ENCODE measurements at places on chromosomes 7 and 10.

DNA sequence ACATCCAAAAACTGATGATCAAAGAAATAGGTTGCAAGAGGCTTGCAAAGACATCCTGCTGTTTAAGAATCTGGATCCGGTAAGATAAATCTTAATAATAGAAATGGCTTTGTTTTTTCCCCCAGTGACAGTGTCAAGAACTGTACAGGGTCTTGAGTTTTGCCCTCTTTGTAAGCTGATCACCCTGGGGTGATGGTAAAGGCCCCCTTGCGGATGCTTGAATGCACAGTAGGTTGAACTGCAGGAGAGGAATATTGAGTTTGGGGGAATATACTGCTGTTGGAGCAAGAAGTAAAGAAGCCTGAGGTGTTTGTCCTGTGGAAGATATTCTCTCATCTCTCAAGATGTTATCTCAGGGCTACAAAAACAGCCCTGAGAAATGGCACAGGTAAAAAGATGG, 40.6 kb upstream of the HBP1 start:
- DNase-seq = no peak

DNA sequence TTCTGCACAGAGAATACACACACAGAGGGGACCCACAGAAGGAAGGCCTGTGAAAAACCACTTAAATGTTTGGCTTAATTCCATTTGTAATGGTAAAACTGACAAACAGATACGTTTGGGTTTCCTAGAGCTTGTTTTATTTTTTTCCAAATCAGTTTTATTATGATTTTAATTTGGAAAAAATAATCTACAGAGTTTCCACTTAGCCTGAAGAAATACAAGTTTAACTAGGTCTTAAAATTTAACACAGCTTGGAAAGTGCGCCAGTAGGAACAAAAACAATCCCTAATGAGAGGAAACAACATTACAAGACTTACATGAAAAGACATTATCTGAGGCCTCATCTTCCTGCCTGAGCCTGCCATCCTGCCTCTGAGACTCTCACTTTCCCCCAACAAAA, 58.5 kb upstream of the CARD11 start:
- no peak for DNase-seq

DNA sequence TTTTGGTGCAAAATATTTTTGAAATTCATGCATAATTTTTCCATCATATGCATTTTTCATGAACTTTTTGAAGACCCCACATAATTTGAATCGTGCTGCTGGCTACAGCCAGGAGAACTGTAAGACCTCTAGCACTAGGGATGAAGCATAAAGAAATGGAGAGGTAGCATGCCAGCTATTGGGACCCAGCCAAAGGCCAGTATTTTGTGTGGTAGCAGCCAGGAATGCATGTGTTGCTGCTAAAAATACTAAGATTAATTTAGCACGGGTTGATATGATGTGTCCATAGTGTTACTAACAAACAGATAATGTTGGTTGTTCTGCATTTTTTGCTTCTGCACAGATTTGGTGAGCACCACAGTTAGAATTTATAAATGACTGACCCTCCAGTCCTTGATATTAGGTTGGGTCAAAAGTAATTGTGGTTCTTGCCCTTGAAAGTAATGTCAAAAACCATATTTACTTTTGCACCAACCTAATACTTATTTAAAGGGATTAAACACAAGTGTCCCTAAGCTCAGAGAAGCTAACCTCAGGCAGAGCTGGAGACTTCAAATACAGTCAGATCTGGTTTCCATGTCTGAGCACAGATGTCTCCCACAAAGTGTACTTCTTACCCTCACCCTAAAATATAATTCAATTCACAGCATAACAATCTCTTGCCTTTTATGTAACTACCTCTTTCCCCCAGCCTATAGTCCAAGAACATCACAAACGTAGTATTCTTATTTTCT, 54.1 kb upstream of the NPSR1 start:
- no peak for DNase-seq

- no peak for DNase-seq
Observed at GRCh38 chr10:23291551-23292334, 52.9 kb downstream of the C10orf67 start.

DNA sequence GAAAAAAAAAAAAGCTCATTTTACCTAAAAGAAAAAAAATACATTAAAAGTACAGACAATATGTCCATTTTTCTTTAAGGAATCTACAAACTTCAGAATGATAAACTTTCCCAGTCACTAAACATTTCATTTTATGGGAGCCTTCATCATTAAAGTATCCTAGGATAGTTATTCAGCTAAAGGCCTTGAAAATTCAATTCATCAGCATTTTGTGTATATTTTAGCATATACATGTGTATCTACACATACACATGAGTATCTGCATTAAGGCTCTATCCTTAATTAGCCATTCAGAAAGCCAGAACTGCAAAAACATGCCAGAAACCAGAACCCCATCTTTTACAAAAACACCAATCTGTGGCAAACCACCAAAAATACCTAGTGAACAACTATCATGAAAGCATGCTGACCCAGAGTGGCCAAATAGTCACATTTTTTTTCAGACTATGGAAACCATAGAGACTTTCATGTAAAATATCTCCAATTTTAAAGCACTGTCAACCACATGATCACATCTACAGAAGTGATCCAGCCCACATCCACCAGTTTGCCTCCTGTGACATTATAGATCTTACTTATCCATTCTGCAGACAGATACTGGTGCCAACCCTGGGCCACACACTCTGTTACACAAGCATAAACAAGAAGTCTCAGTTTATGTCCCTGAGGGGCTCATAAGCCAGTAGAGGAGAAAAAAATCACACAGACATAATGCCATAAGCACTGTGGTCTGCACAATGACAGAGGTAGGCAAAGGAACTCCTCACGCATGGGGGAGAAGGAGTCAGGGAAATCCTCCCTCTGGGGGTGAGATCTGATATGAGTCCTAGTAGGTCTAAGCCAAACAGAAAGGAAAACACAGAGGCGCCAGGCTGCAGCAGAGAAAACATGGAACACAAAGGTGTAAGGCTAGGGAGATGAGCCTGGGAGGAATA, 79.2 kb downstream of the SRPK2 start:
- DNase-seq = peak; percentile 9

GRCh38 chr7:2162959-2163358, 69.8 kb downstream of the MAD1L1 start:
- DNase-seq = no peak

DNA sequence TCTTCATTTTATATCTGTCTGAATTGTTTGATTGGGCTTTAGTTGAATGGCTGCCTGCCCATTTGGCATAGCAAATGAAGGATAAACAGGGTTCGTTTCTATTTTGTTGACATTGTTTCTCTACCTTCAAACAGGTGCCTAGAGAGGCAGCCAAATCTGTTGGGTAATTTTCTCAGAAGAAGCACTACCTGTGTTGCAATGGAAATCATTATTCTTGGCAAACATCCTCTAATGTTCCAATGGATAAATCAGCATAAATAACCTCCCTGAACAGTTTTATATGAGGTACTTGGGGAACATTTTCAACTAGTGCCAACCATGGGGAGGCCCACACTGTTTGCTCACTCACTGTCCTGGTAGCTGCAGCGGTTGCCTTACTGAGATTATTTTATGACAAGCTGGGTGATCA, 64.4 kb upstream of the PLPP4 start:
- no peak for DNase-seq

DNA sequence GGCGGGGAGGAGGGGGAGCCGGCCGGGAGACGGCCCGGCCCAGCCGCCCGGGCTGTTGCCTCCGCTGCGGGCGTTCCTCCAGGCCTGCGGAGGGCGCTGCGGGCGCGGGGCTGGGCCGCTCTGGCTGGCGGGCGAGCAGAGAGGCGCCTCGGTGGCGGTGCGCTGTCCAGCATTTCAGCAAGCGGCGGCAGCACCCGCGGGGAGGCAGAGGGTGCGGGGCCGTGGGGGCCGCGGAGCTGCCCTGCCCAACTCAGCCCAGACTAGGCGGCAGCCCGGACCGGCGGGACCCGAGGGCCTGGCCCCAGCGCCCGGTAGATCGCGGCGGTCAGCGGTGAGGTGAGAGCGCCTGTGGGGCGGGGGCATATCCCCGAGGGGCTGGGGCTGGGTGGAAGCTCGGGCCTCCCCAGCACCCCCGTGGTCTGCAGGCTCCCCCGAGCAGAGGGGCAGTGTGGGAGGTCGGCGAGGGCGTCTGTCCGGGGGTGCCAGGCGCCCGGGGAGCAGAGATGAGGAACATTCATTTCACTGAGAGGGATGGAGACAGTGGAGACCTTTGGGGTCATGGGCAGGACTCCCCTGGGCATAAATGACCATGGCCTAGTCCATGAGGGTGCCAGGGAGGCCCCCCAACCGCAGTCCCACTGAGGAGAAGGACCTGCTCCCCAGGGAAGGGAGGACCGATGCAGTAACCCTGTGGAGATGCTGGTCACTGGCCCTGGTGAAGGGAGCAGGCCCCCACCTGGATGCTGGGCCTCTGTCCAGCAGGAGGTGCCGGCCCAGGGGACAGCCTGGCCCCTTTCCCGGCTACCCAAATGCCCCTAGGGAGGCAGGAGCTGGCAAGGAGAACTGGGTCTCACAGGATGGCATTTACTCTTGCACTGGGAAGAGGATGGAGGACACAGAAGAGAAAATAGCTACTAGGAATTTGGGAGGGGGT, at the start of gene SRRM3:
Gene SRRM3 (plus strand): TSS at position 165 of the 934 bp plus-strand sequence. CDS start 33,171 bp downstream, outside the sequence.
- DNase-seq = peak; percentile 85

DNA sequence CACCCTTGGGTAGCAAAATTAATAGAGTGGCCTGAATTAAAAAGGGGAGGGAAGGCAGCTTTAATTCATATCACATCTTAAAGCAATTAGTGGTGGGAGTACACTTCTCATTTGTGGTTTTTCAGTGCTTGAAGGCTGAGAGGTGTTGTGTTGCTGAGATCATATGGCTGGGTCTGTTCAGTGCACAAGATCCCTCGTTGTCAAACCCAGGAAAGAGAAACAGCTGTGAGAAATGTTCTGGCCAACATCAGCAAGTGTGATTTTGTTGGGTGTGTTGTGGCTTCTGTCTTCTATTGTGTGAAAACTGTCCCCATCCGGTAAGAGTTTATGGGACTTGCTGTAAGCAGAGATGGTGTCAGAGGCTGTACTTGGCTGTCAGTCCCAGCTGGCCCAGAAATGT, 197.9 kb upstream of the BMPER start:
- DNase-seq = no peak

DNA sequence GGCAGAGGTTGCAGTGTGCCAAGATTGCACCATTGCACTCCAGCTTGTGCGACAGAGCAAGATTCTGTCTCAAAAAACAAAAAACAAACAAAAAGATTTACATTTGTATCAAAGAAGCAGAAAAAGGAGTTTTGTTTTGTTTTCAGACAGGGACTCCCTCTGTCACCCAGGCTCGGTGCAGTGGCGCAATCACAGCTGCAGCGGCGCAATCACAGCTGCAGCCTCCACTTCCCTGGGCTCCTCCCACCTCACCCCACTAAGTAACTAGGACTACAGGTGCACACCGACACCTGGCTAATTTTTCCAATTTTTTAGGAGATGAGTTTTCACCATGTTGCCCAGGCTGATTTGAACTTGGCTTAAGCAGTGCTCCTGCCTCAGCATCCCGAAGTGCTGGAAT, 1.8 kb downstream of the ARMC10 start:
- DNase-seq = no peak

All from activated CD4-positive, alpha-beta T cell treated with anti-CD3 and anti-CD28 coated beads, Interleukin-2, Interleukin-4, amounts not matched to agents 100 ng/mL and 50 ng/mL, durations not matched to agents 16 hours and 8 hours (primary cell).